ENCODE measurements at places on chromosomes 2 and 18. TPM values are rescaled to one million over a fixed set of nuclear protein-coding genes. Genes with fewer than 3 reads are reported as not detected.

DNA sequence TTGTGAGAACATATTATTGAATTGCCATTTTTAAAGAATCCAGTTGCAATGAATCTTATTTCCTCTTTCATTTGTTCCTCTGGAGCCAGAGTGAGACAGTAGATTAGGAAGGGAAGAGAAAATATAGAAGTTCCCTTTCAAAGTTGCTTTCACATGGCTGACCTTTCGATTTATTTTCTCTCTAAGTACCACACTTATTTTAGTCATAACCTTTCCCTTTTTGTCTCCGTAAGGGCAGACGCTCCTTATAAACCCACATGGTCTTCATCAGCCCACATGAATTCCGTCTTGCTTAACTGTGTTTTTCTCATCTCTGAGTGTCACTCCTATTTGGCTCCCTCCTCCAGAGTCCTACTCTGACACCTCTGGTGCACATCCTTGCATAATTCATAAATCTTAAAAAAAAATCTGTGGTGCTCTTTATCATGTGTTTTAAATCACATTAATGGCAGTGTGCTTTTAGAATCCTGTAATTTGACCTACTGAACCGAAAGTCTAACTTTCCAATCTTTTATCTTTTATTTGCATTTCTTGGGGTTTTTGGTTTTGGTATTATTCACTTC lies 38.5 kb upstream of the ZNF396 start:
- DNase-seq: no peak

DNA sequence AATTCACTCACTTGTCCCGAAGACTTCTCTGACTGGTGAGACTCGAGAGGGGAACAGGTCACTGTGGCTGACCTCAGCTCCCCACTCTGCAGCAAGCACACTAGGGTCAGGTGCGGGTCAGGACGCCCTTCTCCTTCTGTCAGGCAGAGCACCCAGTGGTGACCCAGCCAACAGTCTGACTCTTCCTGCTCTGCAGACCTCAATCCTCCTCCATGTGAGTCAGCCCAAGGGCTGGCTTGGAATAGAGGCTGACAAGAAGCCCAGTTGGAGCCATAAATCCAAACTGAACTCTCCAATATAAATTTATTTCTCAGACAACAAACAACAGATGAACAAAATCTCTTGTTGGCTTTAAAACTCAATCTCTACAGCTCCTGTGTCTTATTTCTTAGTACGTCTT lies 253.1 kb downstream of the SH3BP4 start:
- DNase-seq: no peak

The C1QL2 gene
- not detected for total RNA-seq

The CENPA gene
- 0.51 TPM for total RNA-seq

The PDE6D gene
- total RNA-seq: 14.7 TPM

DNA sequence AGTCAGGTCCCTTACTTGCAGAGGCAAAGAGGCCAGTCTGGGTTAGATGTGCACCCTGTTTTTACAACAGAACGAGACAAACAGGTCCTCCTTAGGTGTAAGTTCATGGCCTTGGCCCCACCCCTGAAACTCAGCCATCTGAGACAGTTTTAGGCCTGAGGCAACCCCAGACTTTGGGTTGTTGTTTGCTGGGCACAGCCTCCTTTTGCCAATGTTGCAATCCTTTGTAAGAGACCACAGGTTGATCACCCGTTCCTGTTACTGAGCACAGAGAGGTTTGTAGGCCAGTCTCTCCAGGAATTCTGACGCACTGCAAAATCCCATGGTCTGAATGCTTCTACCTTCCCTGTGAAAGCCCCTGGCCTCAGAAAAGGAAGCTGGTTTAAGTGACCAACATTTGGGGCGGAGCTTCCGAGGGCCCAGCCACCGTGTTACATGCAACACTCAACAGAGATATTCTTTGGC lies 15.5 kb upstream of the IL1RN start:
- DNase-seq: no peak

GRCh38 chr18:58522132-58522531 lies 106.8 kb downstream of the ALPK2 start:
- no peak for DNase-seq

GRCh38 chr2:98664323-98664722 lies 55.9 kb downstream of the UNC50 start:
- no peak for DNase-seq

DNA sequence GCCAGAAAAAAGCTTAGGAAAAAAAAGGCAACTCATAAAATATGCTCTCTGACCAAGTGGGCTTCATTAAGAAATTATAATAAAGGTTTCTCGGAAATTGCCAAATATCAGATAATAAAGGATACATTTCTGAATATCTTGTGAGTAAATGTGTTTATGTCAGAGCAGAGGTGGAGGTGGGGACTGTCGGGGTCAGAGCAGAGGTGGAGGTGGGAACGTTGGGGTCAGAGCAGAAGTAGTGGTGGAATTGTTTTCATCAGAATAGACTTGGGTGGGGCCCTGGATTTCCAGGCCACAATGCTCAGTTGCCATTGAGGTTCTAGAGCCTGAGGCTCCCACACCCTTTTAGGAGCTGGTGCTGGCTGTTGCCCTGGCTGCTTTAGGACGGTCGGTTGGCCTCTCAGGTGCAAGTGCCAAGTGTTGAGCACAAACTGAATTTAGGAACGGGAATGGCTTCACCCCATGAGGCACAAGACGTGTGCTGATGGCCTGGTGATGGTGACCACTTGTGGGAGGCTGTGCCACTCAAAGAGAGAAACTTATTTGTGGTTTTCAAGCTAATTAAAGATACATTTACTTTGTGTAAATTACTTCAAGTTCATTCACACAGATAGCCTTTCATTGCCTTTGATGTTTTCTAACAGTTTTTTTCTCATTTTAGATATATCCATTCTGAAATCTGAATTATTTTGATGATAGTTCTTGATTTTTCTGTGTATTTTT lies 131.5 kb downstream of the ATP9B start:
- peak; percentile 58 for DNase-seq

DNA sequence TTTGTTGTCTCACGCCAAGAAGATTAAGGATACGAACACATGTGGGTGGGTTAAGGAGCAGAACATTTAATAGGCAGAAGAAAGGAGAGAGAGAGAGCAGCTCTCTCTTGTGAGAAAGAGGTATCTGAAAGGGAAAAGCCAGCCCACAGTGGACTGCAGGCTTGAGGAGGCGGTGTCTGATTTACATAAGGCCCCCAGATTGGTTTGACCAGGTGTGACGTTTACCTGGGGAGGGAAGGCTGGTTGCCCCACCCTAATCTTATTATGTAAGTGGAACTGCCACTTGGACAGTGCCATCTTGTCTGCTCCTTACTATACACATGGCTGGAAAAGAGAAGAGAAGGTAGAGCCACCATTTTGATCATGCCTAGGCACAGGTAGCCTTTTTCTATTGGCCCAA lies 189.2 kb downstream of the NCK2 start:
- no peak for DNase-seq

DNA sequence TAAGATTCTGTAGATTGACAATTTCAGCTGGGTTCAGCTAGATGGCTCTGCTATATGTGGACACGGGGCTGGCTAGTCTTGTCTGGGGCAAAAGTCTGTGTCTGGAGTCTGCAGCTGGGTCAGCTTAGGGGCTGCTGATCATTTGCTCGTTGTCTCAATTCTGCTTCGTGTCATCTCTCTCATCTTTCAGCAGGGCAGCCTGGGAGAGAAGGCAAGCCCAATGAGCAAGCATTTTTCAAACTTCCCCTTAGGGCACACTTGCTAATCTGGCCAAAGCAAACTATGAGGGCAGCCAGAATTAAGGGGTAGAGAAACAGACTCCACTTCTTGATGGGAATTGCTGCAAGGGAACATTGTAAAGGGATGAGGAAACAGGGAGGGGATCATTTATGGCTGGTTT lies 462.6 kb downstream of the SLC4A3 start:
- no peak for DNase-seq

DNA sequence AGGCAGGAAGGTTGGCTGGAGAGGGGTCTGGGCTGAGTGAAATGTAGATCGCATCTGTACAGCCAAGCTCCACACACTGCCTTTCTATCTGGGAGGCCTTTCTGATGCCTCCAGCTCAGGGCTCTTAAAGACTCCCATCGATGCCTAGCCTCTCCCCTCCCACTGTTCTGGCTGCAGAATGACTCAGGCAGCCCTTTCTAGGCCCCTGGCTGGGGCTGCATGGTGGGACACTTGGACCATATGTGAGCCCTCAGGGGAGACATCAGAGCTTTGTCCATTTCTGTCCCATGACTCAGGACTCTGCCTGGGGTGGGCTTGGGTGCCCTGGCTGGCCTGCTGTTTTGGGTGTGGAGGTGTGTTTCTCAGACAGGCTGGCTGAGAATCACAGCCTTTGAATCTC lies 101.3 kb downstream of the CELF4 start:
- no peak for DNase-seq

DNA sequence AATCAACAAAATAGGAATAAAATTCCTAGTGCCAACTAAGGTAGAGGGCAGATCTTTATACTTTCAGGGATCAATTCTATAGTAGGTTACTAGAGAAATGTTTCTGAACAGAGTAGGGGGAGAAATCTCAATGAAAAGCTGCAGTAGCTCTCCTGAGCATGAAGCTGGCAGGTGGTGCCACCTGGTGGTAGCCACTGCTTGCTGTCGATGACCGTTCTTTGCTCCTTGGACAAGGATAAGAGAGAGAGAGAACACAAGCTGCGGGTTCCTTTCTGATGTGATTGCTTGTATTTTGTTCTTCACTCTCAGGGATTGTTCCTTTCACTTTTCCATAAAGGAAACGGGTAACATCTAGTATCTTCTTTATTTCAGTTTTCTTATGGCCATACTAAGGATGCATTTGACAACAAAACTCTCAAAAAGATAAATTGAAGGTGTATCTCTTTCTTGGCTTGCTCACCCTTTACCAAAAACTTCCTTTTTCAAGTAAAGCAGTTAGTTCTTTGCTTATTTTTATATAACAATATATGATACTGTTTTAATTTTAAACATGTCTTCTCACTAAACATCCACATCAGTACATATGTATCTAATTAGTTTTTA lies 18.6 kb upstream of the MRPL19 start:
- peak; percentile 78 for DNase-seq

DNA sequence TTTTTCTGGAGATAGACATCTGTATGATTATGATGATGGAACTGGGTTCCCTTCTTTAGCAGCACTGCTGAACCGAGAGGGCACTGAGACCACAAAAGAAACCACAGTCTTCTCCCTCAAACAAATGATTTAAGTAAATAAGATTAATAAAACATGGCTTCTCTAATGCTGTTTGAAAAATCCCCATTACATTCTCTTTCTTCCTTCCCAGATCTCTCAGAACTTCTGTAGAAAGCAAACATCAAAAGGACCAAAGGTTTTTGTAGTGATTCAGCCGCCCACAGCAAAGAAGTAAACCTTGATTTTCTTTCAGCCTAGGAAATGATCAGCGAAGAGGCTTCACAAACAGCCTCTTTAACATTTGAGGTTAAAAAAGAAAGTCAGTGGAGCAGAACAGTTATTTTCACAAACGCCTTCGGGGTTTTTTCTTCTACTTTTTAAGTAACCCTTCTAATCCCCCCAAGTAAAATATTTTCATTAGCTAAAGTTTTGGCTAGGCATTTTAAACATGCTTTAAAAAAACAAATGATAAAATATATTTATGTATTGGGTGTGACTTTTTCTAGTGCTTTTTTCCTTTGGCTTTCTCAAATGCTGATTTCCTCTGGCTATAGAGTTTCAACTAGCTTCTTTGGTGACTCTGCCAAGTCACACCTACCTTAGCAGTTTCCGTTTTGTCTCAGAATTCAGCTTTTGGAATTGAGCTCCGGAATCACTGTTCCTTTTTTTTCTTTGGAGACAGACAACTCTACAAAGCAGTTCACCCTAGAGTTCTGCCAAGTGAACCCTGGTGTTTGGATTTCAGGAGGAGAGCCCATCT lies 89.6 kb downstream of the UPP2 start:
- no peak for DNase-seq

The RASGRP3 gene
- total RNA-seq: 53.1 TPM

The CROCC2 gene
- not detected for total RNA-seq

DNA sequence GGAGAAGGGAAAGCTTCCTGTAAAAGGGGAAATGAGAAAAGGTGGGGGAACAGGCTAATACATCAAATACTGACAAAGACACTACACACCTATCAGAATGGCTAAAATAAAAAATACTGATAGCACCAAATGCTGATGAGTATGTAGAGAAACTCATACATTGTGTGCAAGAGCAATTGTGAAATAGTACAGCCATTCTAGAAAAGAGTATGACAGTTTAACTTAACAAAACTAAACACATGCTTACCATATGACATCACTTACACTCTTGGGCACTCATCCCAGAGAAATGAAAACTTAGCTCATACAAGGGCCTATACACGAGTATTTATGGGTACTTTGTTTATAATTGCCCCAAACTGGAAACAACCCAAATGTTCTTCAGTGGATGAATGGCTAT lies 53.4 kb downstream of the ZNF638 start:
- no peak for DNase-seq

The SPDYA gene
- 0.24 TPM for total RNA-seq

The MYO7B gene
- 0.32 TPM for total RNA-seq

DNA sequence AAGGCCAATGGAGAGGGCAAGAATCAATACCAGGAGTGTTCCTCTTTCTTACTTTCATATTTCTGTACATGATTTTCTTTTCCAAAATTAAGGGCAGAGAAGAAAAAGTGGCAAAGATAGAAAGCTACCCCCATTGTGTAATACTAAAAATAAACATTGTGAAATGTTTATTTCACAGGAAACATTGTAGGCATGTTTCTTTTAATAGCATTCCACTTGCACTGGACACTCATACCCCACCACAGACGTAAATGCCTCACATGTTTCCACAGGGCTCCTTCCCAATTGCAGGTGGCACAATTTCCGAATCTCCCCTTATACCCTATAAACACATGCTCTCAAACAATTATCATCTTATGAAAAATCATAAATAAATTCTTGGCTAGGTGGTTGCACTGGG lies 645.1 kb upstream of the SETBP1 start:
- DNase-seq: no peak

DNA sequence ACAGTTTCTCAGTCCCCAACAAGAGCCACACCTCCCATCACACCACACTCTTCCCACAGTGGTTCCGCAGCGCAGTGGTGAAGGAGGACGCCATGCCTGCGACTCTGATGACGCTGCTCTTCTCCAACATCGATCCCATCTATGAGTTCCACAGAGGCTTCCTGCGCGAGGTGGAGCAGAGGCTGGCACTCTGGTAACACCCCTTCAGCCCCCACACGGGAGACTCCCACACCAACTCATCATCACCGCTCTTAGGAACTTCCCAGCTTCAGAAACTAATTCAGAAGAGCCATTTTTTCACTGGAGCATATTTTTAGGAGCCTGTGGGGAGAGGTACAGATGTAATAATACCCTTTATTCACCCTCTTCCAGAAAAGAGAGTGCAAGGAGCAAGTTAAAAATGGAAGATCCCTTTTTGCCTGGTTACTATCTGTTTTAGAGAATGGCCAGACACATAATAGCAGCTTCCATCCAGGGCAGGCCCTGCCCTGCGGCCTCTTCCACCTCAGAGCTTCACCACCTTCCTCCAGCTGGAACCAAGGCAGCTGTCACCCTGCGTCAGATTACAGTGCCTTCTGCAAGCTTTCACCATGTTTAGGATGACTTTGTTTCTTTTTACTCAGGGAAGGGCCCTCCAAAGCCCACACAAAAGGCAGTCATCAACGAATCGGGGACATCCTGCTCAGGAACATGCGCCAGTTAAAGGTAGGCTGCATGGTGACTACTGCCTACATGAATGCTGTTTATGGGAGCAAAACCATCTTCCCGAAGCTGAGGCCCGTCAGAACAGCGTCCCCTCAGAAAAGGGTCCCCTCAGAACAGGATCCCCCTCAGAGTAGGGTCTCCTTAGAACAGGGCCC lies 44.9 kb downstream of the STK25 start:
- no peak for DNase-seq

Data from Right ventricle myocardium superior (tissue), 1 donor.